Stimulated activated CD8-positive, alpha-beta memory T cell treated with anti-CD3 and anti-CD28 coated beads, Interleukin-7, amount 100 ng/mL, for 1 hour (primary cell): ENCODE measurements at places on chromosomes 11 and 22.

- no peak for DNase-seq
Measured at GRCh38 chr11:69269926-69270697, 23.8 kb upstream of the MYEOV start.

DNA sequence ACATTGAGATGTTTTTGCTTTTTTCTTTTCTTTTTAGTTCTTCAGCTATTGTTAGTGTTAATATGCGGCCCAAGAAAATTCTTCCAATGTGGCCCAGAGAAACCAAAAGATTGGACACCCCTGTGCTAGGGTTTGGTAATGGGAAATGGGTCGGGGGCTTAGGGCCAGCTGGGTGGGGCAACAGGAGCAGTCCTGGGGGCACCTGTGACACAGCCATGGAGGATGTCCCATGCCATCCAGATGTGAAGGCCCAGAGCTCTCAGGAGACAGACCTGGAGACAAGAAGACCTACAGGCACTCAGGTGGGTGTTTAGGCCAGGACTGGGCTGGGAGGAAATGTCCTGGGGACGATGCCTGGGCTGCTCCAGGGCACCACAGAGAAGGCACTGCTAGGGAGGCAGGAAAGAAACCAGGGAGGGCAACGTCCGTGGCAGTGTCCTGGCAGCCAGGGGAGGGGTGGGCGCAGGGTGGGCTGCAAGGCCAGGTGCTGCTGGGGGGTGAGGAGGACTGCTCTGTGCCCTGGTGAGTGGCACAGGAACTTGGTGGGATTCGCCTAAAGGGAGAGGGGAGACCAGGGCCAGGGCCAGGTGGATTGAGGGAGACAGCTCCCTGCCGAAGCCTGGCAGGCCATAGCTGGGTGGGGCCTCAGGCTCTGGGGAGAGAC, 21.4 kb downstream of the RELT start:
- no peak for DNase-seq

GRCh38 chr11:9571071-9571762, 2.3 kb upstream of the WEE1 start:
- no peak for DNase-seq

DNA sequence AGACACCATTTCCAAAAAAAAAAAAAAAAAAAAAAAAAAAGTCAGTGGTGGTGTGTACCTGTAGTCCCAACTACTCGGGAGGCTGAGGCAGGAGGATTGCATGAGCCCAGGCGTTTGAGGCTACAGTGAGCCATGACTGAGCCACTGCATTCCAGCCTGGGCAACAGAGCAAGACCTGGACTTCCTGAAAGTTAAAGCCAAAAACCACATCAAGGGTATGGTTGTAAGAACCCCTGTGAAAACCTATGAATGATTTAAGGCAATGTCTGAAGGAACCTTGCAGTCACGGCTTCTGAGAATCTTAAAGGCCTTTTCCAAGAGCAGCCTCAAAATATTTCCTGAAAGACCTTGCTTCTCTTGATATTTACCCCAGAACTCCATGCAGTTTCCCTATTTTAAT, 30.5 kb upstream of the MSANTD2 start:
- DNase-seq: no peak

DNA sequence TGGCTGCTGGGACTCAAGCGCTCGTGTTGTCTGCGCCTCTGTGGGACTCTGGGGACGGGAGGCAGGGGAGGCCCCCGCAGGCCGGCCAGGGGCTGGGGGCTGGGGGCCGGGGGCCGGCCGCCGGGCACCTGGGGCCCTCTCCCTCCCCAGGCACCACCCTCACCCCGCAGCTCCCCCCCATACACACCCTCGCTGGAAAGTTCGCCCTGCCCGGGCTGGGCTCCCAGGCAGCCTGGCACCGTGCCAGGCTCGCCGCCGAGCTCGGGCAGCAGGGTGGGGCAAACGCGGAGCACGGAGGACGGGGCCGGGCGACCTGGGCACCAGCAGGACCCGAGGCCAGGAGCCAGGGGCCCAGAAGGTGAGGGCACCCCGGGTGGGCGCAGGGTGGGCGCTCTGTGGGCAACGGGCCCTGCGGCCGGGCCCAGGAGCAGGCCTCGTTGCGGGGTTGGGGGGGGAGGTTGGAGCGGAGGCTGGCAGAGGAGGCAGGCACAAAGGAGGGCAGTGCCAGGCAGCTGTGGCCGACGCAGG, 76.7 kb upstream of the WNT7B start:
- no peak for DNase-seq

DNA sequence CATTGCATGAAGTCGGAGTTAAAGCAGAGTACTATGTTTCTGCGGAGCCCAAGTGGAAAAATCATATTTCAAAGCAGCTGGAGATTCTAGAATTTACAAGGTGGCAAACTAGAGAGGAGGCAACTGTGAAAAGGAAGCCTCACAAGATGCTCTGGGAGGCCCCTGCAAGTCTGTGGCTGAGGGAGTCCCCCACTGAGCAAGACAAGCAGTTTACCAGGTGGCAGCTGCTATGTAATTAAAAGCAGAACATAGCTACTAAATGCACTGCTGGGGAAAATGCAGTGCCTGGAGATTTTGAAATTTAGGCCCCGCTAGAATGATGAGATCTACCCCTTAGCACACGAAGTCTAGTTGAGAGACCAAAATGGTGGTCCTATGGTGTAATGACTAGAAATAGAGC, 728.0 kb downstream of the OPCML start:
- no peak for DNase-seq

DNA sequence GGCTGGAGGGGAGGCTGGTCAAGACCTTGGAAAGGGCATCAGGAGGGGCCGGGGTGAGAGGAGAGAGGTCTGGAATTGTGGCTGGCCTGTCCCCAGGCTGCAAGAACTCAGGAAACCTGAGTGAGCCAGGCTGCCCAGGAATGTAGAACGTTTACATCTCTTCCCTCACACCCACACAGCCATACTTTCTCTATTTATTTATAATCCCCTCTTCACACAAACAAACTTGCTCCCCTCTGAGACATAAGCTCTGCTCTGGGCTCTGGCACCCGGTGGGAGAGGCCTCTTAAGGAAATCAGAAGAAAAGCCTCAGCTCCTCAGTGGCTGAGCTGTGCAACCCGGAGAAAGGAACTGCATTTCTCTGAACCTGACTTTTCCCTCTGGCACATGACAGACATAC, 5.5 kb downstream of the CHRDL2 start:
- no peak for DNase-seq

GRCh38 chr22:32546496-32546895, 71.9 kb downstream of the FBXO7 start:
- DNase-seq: no peak

GRCh38 chr11:76631566-76632308, 38.8 kb downstream of the LRRC32 start:
- DNase-seq: no peak

DNA sequence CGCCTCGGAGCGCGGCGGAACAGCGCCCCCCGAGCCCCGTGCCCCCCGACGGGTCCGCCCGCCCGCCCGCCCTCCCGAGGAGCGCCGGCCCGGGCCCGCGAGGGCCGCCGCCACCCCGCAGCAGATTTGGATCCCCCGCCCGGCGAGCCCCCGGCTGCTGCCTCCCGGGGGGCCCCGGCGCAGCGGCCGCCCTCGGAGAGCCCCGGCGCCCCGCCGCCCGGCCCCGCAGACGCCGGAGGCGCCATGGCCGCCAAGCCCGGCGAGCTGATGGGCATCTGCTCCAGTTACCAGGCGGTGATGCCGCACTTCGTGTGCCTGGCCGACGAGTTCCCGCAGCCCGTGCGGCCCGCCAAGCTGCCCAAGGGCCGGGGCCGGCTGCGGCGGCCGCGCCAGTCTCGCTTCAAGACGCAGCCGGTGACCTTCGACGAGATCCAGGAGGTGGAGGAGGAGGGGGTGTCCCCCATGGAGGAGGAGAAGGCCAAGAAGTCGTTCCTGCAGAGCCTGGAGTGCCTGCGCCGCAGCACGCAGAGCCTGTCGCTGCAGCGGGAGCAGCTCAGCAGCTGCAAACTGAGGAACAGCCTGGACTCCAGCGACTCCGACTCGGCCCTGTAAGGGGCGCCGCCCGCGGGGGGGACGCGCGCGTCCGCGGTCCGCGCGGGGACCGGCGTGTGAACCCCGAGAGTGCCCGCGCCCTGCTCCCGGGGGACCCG, 380 bp downstream of the C11orf96 start:
- no peak for DNase-seq

GRCh38 chr22:49235463-49236300, 592.0 kb downstream of the BRD1 start:
- DNase-seq: no peak

DNA sequence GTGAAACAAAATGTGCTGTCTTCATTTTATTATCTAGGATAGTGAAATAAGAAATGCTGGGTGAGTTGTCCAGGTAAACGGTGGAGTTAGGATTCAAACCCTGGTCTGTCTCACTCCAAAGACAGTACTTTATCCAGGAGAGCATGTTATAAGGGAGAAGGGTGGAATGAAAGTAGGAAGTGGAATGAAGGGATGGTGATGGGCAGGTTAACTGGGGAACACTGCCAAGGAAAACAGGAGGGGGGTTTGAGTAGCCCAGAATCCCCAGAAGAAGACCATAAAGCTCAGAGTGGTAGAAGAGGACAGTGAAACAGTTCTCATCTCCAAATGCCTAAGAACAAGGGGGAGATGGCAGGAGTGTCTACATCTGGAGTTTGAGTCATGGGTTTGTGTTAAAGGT, 169.0 kb downstream of the BARX2 start:
- DNase-seq: no peak

DNA sequence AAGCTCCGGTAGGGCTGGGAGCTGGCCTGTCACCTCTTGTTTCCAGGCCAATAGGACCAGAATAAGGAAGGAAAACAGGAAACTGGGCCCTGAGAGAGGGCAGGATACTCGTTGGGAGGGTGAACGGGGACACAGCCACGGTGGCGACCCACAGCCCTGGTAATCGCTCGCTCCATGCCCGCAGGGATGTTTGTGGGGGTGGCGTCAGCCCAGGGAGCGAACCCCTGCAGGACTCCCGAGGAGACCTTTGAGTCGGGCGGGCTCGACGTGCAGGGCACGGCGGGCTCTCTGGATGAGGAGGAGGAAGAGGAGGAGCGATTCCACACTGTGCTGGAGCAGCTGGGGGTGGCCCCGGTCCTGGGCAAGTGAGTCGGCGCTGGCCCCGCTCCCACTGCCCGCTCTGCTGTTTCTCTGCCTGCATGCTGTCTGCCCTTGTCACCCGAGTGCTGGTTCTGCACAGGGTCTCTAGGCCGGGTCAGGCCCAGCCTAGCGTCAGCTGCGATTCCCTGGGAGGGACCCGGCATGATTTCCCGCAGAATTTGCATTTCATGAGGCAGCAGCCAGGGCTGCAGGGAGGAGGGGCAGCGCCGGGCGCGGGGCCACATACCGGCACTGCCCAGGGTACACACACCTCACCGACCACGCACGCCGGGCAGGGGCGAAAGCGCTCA, 1.6 kb downstream of the CRACR2B start:
- DNase-seq: no peak

- no peak for DNase-seq
Measured at GRCh38 chr22:38479096-38479837, 11.4 kb downstream of the KDELR3 start.

DNA sequence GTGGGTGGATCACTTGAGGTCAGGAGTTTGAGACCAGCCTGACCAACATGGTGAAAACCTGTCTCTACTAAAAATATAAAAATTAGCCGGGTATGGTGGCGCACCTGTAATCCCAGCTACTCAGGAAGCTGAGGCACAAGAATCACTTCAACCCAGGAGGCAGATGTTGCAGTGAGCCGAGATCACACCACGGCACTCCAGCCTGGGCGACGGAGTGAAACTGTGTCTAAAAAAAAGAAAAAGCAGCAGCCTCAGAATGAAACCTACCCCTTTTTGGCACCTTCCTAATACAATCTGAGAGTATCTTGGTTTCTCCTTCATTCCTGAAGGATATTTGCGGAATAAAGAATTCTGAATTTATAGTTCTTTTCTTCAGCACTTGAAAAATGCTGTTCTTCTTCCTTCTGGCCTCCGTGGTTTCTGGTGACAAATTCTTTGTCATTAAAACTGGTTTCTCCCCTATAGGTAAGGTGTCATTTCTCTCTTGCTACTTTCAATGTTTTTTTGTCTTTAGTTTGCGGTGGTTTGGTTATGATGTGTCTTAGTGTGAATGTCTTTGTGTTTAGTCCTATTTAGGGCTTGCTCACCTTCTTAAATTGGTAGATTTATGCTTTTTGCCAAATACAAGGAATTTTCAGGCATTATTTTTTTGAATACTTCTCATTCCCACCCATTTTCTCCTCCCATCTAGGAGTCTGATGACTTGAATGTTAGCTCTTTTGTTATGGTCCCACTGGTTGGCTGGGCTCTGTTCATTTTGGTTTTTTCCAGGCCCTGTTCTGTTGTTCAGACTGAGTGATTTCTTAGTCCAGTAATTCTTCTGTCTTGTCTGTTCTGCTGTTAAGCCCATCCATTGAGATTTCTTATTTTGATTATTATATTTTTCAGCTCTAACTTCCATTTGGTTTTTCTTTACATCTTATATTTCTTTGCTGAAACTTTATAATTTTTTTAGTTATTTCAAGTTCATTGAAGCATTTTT, 15.4 kb downstream of the ASRGL1 start:
- no peak for DNase-seq

- DNase-seq: no peak
Measured at GRCh38 chr11:7581021-7581590, 67.3 kb downstream of the PPFIBP2 start.

GRCh38 chr11:95364324-95365295, 133.6 kb upstream of the SESN3 start:
- no peak for DNase-seq

DNA sequence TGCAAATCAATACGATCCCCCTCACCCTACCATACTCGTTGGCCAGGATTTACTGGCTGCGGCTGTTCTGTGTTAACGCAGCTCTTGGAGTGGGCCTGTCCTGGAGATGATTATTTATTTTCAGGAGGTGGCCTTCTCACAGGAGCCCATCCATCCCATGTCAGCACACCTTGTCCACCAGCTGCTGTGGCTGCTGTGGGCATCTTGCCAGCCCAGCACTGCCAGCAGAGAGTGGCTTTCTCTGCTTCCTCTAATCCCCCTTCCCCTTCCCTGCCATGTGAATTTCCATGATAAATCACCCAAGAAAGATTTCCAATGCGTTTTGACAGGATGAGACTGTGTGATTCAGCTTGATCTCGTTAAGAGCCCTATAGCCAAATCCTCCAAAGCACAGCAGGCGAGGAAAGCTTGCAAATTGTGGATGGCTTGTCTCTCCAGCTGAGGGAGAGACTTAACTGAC, 309.1 kb upstream of the C11orf87 start:
- no peak for DNase-seq

DNA sequence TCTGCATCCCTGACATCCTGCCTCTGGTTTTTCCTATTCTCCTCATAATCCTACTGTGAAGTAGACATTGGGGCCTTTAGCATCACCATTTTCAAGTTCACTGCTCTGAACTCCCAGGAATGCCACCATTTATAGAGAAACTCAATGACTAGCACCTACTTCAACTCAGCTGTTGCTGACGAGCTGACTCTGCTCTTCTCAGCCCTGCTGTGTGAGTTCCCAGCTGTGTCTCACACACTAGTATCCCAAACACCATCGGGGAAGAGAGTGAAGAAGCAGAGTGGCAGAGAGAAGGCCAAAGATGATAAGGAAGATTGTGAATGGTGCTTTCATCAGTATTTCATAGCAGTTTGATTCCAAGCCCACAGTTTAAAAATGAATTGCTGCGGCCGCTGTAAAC, 71.9 kb downstream of the PLEKHA7 start:
- DNase-seq: no peak

GRCh38 chr11:19769820-19770219, 57.2 kb downstream of the NAV2 start:
- DNase-seq: no peak

GRCh38 chr11:122048401-122048800, 67.6 kb downstream of the BLID start:
- no peak for DNase-seq
